ENCODE measurements at places on chromosomes 12 and 14.

- DNase-seq, result no peak
Measured at GRCh38 chr12:88778064-88778463, 197.8 kb upstream of the KITLG start.

GRCh38 chr12:28089338-28089737 lies 100.9 kb upstream of the CCDC91 start:
- DNase-seq, result peak; percentile 65

- peak; percentile 58 for DNase-seq
Measured at GRCh38 chr12:44053549-44054127, 217.8 kb downstream of the TMEM117 start.

- DNase-seq, result peak; percentile 71
Measured at GRCh38 chr12:89469361-89469760, 55.2 kb downstream of the GALNT4 start.

GRCh38 chr12:124357616-124358015 lies 62.7 kb downstream of the RFLNA start:
- no peak for DNase-seq

- no peak for DNase-seq
Measured at GRCh38 chr12:70078161-70078560, 165.1 kb upstream of the CNOT2 start.
